A549 treated with dexamethasone at 1 μM for 4 hours (cell line): ENCODE measurements at places on chromosomes 2 and 18. TPM values are rescaled to one million over a fixed set of nuclear protein-coding genes. Genes with fewer than 3 reads are reported as not detected.

The GPD2 gene
- total RNA-seq, result 20.9 to 38.2 TPM (median 31.5 TPM) in 5 replicates

The RND3 gene
- 39.3 to 52.9 TPM (median 45.7 TPM) in 5 replicates for total RNA-seq

The GPBAR1 gene
- 0.17 to 0.59 TPM (median 0.49 TPM) in 5 replicates for total RNA-seq

The WDR75 gene
- total RNA-seq, result 37.7 to 46.5 TPM (median 42.7 TPM) in 5 replicates

The FLACC1 gene
- total RNA-seq, result 0.20 to 0.64 TPM (median 0.22 TPM) in 4 of 5 replicates, not detected in the other

The ARHGAP15 gene
- total RNA-seq, result 0.14 TPM in 1 of 5 replicates, not detected in the others

The FABP1 gene
- total RNA-seq, result not detected in 5 replicates

The ID2 gene
- 66.7 to 115 TPM (median 83.8 TPM) in 5 replicates for total RNA-seq

The TMEM247 gene
- not detected in 5 replicates for total RNA-seq
